ENCODE measurements at places on chromosomes 16 and 17.

- no peak for DNase-seq
Observed at GRCh38 chr16:84513123-84513522, 8.7 kb upstream of the MEAK7 start.

DNA sequence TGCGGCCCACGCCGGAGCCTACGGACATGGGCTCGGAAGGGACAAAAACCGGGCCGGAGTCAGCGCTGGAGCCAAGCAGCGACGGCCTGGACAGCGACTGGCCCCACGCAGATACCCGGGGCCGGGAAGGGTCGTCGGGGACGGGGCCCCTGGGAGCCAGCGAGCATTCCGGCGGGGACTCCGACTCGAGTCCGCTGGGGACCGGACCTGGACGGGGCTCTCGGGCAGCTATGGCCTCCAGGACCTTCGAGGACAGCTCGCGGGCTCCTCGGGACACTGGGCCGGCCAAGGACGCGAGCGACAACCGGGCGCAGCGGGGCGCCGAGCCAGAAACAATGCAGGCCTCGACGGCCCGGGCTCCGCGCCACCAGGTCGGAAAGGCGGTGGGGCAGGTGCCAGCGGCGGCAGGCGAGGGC lies 1.0 kb downstream of the MYO15B start:
- no peak for DNase-seq

DNA sequence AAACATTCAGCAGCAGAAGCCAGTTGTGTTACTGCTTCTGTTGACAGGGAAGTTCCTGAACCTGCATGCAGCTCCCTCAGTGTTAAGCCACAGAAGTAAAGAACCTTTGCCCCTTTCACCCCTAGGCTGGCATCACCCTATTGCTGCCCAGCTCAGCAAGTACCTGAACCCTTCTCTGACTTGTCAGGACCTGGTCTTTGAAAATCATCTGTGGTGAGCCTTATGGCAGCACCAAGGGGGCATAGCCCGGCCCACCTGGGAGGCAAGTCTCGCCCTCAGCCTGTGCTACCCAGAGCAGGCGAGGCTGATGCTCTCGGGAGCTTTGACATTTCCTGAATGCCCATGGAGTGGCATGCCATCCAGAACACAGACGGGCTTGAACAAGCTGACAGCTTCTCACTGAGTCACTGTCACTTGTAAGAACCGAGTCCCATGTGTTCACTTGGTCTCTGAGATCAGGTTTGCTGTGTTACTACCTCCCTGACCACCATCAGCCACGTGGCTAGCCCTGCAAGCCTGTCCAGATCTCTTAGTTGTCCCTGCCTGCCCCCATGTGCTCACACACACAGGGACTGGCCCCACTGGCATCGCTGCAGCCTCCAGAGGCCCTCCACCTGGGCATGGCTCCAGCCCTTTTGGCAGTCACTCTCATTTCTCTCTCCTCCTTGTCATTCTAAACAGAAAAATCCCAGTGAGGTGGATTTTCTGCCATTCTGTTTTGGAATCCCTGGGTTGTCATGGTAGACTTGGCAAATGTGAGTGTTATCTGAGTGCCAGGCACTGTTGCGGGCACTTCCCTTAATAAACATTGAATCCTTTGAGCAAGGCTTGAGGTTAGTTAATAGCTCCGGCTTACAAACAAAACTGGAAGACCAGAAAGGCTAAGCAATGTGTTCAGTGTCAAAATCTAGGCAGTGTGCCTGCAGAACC lies 2.9 kb upstream of the CARMIL2 start:
- DNase-seq, result no peak

- DNase-seq, result no peak
Observed at GRCh38 chr17:17893801-17894644, 57.2 kb upstream of the SREBF1 start.

- no peak for DNase-seq
Observed at GRCh38 chr17:14297161-14297851, 3.6 kb upstream of the HS3ST3B1 start.

DNA sequence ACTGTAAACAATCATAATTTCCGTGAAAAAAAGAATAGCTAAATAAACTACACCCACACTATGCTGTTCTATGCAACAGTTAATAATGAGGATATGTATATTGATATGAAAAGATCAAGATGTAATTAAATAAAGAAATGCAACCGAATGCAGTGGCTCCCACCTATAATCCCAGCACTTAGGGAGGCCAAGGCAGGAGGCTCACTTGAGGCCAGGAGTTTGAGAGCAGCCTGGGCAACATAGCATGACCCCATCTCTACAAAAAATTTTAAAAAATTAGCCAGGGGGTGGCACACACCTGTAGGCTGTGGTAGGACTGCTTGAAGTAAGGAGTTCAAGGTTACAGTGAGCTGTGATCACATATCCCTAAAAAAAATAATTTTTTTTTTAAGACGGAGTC lies 14.9 kb downstream of the CENPV start:
- DNase-seq, result no peak

Data from kidney glomerular epithelial cell (primary cell).